ENCODE measurements at places on chromosomes 3 and 15.

DNA sequence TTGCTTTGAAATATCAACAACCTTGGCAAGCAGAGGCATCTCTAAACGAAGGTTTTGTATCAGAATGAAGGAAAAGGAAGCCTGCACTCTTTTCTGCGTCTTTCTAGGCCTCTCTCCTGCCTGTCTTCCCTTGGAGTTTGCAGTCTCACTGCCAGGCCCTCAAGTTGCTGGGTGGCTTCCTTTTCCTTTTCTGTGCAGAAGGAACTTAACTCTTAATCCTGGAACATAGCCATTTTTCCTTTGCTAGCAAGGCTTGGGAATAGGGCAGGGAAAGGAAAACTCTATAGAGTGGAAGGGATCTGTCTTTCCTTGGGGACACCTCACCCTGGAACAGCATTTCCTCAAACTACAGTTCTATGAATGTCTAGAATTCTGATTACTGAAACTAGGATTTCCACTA lies 32.8 kb downstream of the TLNRD1 start:
- DNase-seq, result no peak

GRCh38 chr3:149547413-149547812 lies 72.9 kb downstream of the TM4SF4 start:
- no peak for DNase-seq

DNA sequence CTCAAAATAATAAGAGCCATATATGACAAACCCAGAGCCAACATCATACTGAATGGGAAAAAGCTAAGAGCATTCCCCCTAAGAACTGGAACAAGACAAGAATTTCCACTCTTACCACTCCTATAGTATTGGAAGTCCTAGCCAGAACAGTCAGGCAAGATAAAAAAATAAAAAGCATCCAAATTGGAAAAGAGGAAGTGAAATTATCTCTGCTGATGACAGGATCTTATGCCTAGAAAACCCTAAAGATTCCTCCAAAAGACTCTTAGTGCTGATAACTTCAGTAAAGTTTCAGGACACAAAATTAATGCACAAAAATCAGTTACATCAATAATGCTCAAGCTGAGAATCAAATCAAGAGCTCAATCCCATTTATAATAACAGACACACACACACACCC lies 45.9 kb upstream of the SLC2A2 start:
- DNase-seq, result no peak

DNA sequence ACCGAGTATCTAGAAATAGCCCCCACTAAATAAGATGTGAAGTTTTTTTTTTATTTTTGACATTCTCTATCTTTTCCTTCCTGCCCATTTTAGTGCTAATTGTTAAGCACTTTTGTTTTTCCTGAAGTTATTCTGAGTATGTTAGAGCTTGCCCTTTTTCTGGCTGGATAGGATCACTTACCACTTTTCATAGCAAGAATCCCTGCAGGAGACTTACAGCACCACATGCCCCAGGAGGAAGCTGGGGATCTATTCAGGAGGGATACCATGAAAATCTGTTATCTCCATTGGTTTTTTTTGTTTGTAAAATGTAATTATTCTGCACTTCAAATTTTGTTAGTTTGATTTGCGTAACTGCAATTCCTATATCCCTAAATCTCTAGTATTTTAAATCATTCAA lies 968.4 kb downstream of the ZPLD1 start:
- DNase-seq, result no peak
